ENCODE measurements at places on chromosomes 3 and 15.

- DNase-seq = no peak
Observed at GRCh38 chr3:5016211-5017161, 37.2 kb downstream of the BHLHE40 start.

- DNase-seq = peak; percentile 95
Observed at GRCh38 chr15:40593588-40594428, at the start of gene KNL1. Gene KNL1 (plus strand): TSS chr15:40594249. CDS start chr15:40602932, 8,683 bp downstream.

DNA sequence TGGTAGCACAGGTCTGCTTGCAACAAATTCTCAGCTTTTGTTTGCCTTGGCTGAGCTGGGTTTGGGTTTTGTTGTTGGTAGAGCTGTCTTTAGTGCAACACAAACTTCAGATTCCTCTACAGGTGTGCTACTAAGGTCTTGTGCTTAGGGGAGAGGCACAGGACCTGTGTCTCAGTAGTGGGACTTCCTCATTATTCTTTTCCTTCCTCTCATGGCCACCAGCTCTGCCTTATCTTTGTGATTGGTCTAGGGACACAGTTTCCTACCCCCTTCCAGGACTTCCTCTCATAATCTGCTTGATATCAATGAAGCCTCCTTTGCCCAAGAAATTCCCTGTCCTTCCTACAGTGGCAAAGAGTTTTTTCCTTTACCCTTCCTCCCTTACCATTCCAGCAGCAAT, 24.9 kb upstream of the DNAAF4 start:
- DNase-seq = no peak

GRCh38 chr15:76229266-76229665, 82.0 kb downstream of the ETFA start:
- no peak for DNase-seq

DNA sequence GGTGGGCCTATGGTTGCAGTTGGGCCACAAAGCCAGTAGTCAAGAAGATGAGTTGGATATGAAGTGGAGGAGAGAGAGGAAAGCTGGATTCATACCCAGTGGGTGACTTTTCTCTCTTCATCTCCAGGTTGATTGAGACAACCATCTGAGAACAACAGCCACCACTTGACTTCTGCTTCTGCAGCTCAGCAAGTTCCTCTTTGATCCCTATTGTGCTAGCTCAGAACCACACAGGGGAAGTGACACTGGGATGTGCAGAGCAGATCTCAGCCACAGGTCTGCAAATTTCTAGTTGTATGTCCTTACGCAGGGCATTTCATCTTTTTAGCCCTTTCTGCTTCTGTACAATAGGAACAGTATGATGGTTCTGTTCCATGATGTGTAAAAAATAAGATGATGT, 459.2 kb upstream of the ARRDC4 start:
- DNase-seq = no peak

DNA sequence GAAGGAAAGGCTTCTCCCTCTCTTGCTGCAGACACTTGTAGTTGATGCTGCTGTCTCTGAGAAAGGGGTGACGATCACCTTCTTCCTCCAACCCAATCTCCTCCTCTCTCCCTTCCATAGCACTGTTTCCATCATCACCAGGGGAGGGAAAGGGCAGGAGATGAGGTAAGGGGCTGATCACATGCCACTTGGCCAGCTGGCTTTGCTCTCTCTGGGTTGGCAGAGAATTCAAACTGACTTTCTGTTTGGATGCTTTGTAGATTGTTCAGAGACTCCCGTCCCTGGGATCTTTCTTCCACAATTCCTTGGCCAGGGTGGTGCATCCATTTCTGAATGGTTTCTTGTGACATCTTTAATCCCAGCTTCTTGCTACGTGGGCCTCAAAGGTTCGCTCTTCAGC, 43.2 kb upstream of the ZNF148 start:
- no peak for DNase-seq

DNA sequence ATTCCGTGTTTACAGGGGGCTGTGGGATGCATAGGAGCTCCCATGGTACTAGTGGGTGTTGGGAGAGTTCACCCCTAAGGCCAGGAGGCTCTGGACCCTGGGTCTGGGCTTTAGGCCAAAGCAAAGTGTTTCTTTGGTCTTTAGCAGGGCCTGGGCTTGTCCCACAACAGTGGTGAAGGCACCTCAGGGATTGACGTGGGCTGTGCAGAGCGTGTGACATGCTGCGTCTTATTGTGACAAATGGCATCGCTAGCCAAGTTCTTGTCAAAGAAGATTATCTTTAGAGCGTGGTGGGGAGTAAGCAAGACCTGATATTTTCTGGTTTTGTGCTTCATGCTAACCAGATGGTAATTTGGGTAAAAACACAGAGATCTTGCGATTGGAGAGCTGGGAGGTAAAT, 170.1 kb downstream of the APBA2 start:
- peak; percentile 29 for DNase-seq

- DNase-seq = no peak
Observed at GRCh38 chr3:129756871-129757270, 136.6 kb downstream of the TMCC1 start.

DNA sequence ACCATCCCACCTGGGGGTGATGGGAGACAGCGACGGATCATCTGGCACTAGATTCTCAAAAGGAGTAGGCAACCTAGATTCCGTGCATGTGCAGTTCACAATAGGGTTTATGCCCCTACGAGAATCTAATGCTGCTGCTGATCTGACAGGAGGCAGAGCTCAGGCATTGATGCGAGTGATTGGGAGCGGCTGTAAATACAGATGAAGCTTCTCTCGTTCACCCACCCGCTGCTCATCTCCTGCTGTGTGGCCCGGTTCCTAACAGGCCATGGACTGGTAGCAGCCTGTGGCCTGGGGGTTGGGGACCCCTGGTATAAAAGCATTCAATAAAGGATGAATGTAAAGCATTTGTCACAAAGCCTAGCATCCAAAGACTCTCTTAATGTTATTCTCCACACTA, 126.8 kb downstream of the FRMD4B start:
- no peak for DNase-seq

GRCh38 chr3:176349706-176350105, 847.6 kb downstream of the TBL1XR1 start:
- no peak for DNase-seq

- no peak for DNase-seq
Observed at GRCh38 chr3:138365253-138365555, 16.8 kb downstream of the MRAS start.

- no peak for DNase-seq
Observed at GRCh38 chr3:122880624-122881023, 85.8 kb downstream of the SLC49A4 start.

DNA sequence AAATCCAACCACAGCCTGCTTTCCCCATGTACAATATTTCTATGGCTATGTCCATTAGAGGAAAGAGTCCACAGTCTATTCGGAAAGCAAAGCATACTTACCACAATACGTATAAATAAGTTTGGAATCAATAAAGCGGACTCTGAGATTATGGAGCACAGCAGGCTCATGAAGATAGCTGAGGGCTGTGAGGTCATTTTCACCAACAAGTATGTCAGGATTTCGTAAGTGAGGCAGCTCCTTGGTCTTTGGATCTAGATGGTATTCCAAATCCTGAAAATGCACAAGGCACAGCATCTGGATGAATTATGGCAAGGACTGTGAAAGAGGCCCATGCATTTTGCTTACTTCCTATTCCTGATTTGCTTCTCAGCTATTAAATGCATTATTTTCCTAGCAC, 100.4 kb downstream of the MYO5A start:
- no peak for DNase-seq

DNA sequence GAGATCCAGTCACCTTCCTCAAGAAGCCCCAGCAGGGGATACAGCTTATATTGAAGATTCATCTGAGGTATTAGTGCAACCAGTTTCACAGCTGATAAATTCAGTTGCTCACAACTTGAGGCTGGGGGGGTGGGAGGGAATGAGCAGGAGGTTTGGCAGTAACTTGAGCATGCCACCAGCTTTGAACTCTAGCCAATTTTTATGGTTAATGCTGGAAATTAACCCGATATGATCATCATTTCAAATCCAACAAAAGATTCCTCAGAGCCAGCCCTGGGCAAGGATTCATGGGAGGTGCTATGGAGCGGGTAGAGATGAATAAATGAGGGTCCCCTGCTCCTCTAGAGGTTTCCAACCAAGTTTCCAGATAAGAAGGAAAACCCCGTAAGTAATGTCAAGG, 73.1 kb upstream of the HES1 start:
- no peak for DNase-seq

- no peak for DNase-seq
Observed at GRCh38 chr3:143700431-143700975, 147.8 kb downstream of the SLC9A9 start.

GRCh38 chr3:6857510-6857909, 3.4 kb upstream of the GRM7 start:
- DNase-seq = no peak

DNA sequence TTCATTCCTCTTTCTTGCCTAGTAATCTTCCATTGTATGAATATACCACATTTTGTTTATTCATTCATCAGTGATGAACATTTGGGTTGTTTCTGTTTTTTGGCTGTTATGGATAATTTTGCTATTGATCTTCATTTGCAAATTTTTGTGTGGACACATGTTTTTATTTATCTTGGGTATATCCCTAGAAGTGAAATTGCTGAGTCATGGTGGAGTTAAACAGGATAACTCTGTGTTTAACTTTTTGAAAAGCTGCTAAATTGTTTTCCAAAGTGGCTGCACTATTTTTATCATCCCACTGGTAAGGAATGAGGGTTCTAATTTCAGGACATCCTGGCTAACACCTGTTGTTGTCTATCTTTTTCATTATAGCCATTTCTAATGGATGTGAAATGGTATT, 74.6 kb upstream of the ARL6 start:
- no peak for DNase-seq

All from tibial artery (tissue), 4 donors.